ENCODE measurements at places on chromosomes 6 and 20. TPM values are rescaled to one million over a fixed set of nuclear protein-coding genes. Genes with fewer than 3 reads are reported as not detected.

Gene RAMACL
- 7.8 TPM for total RNA-seq

Gene C6orf132
- 69.3 TPM for total RNA-seq

Gene BCAS4
- total RNA-seq, result 12.2 TPM

Gene LPIN3
- 30.4 TPM for total RNA-seq

Gene TRMT11
- total RNA-seq, result 27.4 TPM

Gene GMDS
- total RNA-seq, result 65.2 TPM

Gene TXLNB
- total RNA-seq, result 0.94 TPM

Gene POM121L2
- not detected for total RNA-seq

Gene L3MBTL3
- 15.1 TPM for total RNA-seq

Gene SEMG1
- total RNA-seq, result not detected

Gene DOK5
- total RNA-seq, result 3.0 TPM

Gene TAPBP
- 132 TPM for total RNA-seq

Gene TM9SF4
- total RNA-seq, result 69.4 TPM

Gene CFAP61
- total RNA-seq, result 0.39 TPM

Gene TTBK1
- not detected for total RNA-seq

Gene HLA-DRA
- total RNA-seq, result 297 TPM

- DNase-seq, result no peak
Observed at GRCh38 chr6:12102350-12102749, 90.2 kb downstream of the HIVEP1 start.

- DNase-seq, result no peak
Observed at GRCh38 chr6:36357872-36358225, 21.2 kb upstream of the BNIP5 start.

- DNase-seq, result no peak
Observed at GRCh38 chr6:41176189-41176588, 13.3 kb upstream of the TREM2 start.

GRCh38 chr6:106749609-106750008, 120.2 kb downstream of the QRSL1 start:
- no peak for DNase-seq

GRCh38 chr20:20461551-20461950, 93.6 kb downstream of the INSM1 start:
- no peak for DNase-seq

DNA sequence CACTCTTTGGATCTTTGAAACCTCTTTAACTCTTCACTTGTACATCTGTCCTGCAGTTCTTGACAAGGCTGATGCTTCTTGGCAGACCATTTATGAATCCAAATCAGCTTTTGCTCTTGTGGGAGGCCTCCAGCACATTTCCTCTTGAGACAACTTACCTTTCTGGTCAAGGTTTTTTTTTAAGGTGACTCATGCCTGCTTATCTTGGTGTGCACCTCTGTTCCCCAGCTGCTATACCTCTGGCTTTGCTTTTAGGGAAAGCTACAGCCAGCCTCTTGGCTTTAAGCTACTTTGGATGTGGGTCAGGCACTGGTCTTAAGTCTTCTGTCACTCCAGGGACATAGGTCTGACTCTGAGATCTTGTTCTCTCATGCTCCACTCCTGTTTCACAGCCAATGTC, 106.5 kb downstream of the PHF3 start:
- no peak for DNase-seq

GRCh38 chr6:135162678-135163439, 18.2 kb upstream of the MYB start:
- DNase-seq, result no peak

DNA sequence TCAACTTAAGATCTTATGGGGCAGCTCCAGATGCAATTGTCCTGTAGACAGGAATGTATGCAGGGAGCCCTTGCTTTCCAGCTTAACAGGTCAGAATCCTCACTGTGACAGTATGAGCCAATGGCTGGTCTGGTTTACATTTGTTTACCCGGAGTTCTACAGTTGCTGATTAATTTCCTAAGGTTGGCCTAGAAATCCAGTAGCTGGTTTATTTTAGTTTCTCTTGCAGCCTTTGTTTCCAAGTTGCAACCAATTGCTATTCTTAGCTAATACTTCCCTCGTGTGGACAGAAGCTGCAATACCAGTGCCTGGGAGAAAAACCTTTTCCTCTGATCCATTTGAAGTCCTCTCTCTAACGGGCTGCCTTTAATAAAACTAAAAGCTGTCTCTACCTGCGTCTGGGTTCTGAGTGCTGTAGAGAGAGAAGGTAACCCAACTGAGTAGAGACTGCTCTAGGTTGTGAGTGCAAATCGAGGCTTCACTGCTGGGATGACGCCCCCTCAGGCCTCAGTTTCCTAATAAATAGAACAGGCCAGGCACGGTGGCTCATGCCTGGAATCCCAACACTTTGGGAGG, 45.9 kb downstream of the ZNF217 start:
- peak; percentile 46 for DNase-seq

GRCh38 chr20:60206259-60206658, 248.0 kb downstream of the CDH26 start:
- DNase-seq, result no peak

DNA sequence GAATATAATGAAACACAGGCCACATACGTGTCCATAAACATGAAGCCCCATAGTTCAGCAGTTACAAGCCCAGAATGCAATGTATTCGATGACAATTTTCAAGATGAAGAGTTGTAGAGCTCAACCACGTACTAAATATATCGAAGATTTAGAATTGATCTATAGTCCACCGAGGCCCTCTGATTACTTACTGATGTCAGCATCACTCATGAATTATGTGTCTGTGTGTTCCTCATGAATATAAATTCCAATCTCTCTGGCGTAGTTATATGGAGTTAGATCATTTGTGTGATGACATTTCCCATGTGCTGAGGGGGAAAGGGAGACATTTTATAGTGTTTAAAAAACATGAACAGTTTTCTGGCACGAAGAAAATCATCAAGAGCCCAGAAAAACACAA, 97.5 kb downstream of the PFDN4 start:
- DNase-seq, result no peak

DNA sequence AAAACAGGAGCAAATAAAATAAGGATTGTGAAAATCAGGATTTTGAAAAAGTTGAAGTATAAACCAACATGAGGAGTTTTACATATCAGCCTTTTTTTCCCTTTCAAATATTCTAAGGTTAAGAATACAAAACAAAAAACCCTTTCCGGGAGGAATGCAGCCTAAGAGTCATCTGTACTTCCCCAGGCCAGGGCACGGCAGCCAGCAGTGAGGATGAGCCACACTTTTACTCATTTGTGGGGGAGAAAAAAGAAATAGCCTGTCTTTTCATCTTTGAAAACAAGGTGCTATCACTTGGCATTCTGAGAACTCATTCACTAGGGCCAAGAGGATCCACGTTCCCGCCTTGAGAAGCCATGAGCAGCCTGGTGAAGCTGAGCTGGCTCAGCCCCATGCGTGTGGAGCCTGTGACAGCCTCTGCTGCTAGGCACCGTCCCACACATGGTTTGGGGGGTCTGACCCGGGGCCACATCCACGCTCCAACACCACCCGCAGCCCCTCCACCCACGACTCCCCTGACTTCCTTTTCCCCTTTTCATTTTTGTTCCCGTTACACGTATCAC, 11.2 kb downstream of the SLC22A1 start:
- DNase-seq, result no peak

DNA sequence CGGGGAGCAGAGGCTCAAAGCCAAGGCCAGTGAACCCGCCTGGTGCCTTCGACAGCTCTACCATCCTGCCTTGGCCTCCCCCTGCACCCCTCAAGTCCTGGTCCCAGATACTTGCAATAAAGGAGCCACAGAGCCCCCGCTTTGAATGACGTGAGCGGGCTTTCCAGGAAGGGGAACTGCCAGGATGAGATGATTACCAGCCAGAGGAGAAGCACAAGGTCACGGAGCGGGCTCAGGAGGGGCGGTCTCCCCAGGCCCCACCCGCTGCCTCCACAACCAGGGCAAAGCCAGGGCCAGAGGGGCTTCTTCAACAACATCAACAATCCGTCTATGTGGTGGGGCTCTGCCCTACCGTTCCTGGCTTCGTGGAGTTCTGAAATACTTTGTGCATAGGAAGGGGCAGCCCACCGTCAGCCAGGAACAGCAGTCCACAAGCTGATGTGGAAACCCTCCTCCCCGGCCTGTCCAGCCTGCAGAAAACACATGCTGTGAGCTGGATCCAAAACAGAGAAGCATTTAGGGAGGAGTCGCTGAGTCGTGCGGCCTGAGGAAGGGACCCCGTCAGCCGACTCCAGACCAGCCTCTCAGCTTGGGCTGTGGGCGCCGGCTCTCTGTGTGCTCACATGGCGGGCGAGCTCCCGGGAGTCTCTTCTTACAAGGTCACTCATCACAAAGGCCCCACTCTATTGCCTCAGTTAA, 392.5 kb downstream of the CDH4 start:
- no peak for DNase-seq

DNA sequence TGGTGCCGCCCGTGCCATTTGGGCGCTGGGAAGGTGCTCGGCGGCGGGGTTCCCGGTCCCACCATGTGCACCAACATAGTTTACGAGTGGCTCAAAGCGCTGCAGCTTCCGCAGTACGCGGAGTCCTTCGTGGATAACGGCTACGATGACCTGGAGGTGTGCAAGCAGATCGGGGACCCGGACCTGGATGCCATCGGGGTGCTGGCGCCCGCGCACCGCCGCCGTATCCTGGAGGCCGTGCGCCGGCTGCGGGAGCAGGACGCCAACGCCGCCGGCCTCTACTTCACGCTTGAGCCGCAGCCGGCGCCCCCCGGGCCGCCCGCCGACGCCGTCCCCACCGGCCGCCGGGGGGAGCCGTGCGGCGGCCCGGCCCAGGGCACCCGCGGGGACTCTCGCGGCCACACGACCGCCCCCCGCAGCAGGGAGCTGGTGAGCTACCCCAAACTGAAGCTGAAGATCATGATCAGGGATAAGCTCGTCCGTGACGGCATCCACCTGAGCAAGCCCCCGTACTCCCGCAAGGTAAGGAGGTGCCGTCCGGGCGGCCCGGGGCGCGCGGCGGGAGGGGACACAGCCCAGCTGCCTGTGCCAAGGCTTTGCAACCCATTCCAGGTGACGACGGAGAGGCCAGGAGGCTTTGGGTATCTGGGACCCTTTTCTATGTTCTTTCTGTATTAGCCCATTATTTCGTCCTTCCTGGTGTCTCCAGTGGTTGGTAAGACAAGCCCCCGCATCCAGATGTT, 547 bp downstream of the SAMD5 start:
- DNase-seq, result no peak

GRCh38 chr6:145161501-145161900, 573.8 kb downstream of the EPM2A start:
- DNase-seq, result no peak

GRCh38 chr6:96900873-96901272, 3.2 kb upstream of the NDUFAF4 start:
- DNase-seq, result no peak

- DNase-seq, result no peak
Observed at GRCh38 chr20:11989018-11989771, 71.5 kb downstream of the BTBD3 start.

GRCh38 chr6:85792254-85792653, 149.6 kb upstream of the SYNCRIP start:
- no peak for DNase-seq

- no peak for DNase-seq
Observed at GRCh38 chr20:43789593-43789992, 62.8 kb upstream of the GTSF1L start.

DNA sequence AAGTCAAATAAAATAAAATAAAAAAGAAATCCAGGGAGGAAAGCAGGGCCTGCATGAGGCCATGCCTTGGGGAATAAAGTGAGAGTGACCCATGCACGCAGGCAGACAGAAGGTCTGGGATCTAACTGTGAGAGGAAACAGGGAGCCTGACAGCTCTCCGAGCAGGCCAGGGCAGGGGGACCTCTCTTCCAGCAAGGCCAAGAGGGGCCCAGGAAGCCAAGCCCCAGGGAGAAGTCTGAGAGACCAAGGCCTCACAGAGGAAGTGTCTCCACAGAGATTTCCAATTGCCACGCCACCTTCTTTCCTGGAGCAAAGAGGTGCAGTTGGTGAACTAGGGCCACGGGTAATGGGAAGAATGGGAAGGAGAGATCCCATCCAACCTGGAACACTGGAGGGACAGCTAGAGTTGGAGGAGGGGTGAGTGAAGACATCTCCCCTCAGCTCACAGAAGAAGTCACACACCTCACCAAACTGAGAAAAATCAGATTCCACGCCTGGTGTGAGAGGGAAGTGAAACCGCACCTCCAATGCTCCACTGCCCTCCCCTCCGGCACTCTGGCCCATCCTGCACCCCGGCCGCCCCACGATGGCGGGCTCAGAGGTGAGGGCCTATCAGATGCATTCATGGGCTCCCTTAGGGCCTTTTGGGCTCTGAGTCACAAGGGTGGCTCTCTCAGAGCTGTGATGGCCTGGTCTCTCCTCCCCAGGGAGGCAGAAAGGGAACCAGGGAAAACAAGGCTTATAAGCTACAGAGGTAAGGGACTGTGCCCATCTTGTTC, 25.1 kb upstream of the TAF8 start:
- no peak for DNase-seq

- DNase-seq, result no peak
Observed at GRCh38 chr6:160767647-160768019, 65.6 kb downstream of the PLG start.

- DNase-seq, result no peak
Observed at GRCh38 chr20:35583636-35584560, 31.7 kb upstream of the SPAG4 start.

DNA sequence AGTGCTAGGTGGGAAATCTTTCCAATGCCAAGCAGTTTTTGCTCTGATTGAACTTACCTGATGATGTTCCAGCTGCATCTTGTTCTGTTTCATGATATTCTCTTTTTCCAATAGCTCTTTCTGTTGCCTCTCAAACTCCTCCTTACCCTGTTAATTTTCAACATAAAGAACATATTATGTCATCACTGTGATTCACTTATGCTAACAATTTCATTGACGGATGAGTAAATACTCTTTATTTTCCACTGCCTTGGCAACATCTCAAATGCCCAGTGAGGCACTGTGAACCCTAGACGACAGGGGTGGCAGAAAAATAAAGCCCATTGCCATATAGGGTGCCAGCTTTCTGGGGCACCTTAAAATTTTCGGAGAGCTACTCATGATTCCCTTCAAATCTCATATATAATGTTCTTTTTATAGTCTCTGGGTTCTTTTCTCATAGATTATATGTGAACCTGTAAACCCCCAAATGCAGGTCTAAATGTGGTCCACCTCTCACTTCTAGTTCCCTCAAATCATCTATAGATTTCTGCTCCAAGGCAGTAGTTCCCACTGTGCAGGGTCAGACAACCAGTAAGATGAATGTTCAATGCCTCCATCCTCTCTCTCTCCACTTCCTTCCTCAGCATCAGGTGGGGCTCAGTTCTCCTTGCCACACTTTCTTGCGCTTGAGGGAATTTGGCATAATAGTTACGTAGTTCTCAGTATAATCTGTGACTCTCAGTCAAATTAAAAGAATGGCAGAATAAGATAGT, 44.1 kb downstream of the NEDD9 start:
- DNase-seq, result no peak

- DNase-seq, result no peak
Observed at GRCh38 chr6:56911847-56912246, 43.1 kb upstream of the BEND6 start.

DNA sequence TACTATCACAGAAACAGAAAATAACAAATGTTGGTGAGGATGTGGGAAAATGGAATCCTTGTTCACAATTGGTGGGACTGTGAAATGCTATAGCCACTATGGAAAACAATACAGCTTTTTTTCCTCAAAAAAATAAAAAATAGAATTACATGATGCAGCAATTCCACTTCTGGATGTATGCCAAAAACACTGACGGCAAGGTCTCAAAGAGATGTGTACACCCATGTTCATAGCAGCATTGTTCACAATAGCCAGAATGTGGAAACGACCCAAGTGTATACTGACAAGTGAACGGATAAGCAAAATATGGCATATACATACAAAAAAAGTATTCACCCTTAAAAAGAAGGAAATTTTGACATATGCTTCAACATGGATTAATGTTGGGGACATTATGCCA, 213.4 kb downstream of the KHDC1L start:
- no peak for DNase-seq

GRCh38 chr6:87858440-87858839, 156.4 kb upstream of the AKIRIN2 start:
- DNase-seq, result no peak
